Activated CD8-positive, alpha-beta memory T cell treated with anti-CD3 and anti-CD28 coated beads for 1 hour (primary cell): ENCODE measurements at places on chromosomes 4 and X.

DNA sequence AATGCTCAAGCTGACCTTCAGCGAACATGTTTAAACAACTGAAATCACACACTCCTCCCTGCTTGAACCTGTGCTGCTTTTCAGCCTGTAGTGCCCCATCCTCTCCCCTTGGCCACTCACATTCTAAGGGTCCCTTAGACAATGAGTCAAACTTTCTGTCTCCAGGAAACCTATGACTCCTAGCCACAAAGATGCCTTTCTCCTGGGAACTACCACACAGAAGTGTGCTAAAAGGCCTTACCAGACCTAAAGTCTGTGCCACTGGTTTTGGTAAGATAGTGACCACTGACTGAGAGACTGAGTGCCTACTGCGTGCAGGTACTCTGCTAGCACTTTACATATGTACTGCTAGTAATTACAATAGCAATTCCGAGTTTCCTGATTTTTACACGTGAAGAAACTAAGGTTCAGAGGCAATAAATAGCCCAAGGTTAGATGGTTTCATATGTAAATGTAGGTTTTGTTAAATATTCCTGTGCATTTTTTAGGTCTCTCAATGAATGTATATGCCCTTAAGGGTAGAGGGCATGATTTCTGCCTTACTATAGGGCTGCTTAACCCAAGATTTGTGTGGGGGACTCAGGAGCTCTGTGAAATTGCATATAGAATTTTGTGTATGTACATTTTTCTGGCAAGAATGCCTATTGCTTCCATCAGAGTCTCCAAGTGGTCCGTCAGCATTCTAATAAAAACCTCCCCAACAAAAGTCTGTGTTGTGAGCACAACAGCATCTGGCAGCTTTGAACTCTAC lies 71.1 kb downstream of the NSG1 start:
- no peak for DNase-seq

DNA sequence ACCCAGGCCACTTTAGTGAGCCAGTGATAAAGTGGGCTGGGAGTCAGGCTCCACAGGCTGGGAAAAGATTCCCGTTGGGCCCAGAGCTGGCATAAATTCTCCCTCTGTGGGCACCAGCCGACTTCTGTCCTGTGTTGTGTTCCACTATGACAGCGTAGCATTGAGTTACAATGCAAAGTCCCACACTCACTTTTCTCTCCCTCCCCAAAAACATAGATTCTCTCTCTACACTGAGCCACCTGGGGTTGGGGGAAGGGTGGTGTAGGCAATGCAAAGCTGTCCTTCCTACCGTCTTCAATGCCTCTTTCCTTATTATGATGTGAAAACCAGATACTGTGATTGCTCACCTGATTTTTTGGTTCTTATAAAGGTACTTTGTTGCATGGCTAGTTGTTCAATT lies 566.2 kb downstream of the RAPGEF2 start:
- no peak for DNase-seq

DNA sequence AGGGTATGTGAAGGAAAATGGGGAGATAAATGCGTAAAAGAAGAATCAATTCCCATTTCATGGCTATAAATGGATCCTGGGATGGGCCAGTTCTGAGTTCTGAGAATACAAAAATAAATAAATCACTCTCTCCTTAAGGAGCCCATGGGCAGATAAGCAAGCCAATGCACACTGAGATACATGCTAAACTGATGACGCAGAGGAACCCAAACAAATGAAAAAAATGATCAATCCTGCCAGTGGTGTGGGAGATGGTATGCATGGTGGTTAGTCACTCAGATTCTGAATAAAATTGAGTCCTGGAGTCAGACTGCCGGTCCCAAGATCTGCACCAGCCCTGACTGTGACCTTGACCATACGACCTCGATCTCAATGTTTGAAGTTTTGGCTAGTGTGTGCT lies 59.7 kb downstream of the NEIL3 start:
- no peak for DNase-seq

DNA sequence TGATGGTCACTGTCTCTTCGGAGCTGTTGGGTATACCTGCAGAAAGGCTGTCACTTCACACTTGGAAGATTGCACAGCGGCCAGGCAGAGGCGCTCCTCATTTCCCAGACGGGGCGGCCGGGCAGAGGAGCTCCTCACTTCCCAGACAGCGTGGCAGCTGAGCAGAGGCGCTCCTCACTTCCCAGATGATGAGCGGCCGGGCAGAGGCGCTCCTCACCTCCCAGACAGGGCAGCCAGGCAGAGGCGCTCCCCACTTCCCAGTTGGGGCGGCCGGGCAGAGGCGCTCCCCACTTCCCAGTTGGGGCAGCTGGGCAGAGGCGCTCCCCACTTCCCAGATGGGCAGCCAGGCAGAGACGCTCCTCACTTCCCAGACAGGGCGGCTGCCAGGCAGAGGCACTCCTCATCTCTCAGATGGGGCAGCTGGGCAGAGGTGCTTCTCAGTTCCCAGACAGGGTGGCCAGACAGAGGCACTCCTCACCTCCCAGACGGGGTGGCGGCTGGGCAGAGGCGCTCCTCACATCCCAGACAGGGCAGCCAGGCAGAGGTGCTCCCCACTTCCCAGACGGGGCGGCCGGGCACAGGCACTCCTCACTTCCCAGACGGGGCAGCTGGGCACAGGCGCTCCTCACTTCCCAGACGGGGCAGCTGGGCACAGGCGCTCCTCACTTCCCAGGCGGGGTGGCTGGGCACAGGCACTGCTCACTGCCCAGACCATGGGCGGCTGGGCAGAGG lies 18.8 kb downstream of the PABPC1L2B start:
- no peak for DNase-seq

GRCh38 chr4:115275615-115276014 lies 162.2 kb upstream of the NDST4 start:
- DNase-seq, result no peak

DNA sequence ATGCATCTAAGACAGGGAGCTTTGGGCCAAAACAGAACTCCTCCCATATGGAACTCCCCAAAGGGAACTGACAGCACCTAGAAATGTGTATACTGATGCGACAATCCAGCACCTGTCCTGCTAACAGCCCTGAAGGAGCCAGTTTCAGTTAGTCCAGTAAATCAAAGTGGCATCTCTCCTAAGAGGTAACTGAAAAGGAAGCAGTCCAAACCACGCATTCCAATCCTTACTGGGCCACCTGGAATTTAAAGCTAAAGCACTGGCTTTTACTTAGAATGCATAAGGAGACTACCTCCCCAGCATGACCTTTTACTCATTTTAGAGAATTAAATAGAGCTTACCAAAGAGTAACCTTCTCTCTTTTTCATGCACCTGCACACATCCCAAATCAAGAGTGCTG lies 586.8 kb upstream of the PITX2 start:
- DNase-seq, result no peak

DNA sequence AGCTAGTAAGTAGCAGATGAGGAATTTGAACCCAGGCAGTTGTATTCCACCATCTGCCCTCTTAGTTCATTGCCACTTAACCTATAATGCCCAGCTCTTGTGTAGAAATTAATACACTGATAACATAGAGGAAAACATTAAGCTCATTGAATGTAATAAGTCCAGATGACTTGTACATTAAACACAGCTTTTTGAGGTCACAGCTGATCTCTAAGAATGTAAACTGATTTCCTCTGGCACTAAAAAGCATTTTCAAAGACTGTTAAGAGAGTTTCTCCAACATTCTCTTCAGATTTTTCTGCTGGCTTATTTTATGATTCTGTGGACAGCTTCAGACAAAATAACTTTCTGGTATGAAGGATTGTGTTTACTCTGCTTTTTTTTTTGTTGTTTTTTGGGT lies 42.7 kb downstream of the HPRT1 start:
- no peak for DNase-seq
